Heart left ventricle (tissue), 16 donors: ENCODE measurements at places on chromosomes 2 and 18. TPM values are rescaled to one million over a fixed set of nuclear protein-coding genes. Genes with fewer than 3 reads are reported as not detected.
A peak's percentile ranks its signal among the peaks of the same experiment; 100 is the strongest.

Gene BCS1L
- total RNA-seq = 53.2 TPM

Gene GPR155
- total RNA-seq = 17.3 TPM

Gene POTEJ
- not detected for total RNA-seq

GRCh38 chr2:1704631-1705556, 39.4 kb downstream of the PXDN start:
- no peaks in the 10 kb centered on the region for H3K36me3 ChIP-seq
- no peak overlapping the region for H3K27ac ChIP-seq

Gene ECEL1
- total RNA-seq = 1.2 TPM

Gene MC2R
- not detected for total RNA-seq

DNA sequence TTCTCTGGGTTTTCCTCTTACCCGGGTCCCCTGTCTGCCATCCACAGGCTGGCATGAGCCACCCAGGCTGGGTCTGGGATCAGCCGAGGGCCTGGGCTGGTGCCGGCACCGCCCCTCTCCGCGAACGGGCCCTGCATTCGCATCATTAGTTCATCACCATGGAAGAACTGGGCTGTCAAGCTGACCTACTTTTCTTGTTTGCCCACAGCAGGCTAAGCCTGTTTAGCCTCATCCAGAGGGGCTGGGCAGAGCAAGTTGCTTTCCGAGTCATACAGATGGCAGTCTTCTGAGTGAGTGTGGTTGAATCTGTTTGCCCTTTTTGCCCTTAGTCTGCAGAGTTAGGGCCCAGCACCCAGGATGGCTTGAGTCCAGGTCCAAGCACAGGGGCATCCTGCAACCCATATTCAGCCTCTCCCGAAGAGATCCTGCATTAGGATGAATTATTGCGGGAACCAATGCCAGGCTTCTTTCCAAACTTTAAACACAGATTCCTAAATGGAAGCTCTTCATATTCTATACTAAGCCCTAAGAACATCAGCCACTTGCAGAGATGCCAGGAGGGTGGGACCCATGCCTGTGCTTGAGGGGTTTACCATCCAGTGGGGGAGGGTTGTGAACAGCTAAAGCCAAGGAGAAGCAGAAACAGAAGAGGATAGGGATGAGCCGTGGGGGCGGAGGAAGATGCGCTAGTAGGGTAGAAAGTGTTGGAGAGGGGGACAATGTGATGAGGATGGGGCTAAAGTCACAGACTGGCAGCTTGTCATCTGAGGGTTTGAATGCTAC, 68.0 kb downstream of the NPAS2 start:
- H3K4me3 ChIP-seq = no peak overlapping the region
- H3K4me1 ChIP-seq = peaks cover 67% of the 10 kb centered on the region
- no peaks in the 10 kb centered on the region for H3K27me3 ChIP-seq
- no peak for DNase-seq

- peak overlapping the region; percentile 69 for H3K27ac ChIP-seq
- DNase-seq = peak; percentile 60
- H3K4me3 ChIP-seq = no peak overlapping the region
- no peaks in the 10 kb centered on the region for H3K36me3 ChIP-seq
- peaks cover 36% of the 10 kb centered on the region for H3K4me1 ChIP-seq
- H3K27me3 ChIP-seq = no peaks in the 10 kb centered on the region
These were observed 12.8 kb upstream of the GNLY start for GRCh38 chr2:85681372-85681763.

DNA sequence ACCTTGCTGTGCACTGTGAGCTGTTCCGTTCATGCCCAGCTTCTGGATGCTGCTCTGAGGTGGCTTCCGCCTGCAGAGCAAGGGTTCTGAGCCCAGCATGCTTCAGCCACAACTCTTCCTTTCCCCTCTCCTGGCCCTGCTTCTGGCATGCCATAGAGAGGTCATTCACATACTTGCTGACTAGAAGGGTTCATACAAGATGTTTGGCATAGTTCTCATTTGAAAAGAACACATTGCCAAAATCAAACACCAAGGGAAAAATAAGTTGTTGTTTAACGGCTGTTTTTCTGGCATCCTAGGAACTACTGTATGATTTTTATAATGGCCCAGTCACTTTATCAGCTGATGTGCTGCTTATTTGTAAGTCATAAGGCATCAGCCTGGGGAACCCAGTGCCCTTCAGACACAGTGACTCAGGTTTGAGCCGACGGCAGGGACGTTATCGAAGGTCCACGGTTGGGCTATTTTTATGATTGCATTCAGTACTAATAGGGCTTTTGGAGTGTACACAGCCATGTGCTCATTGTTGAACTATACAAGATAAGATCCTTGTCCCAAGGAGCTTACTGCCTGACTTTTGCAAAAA, 53.9 kb upstream of the CTAGE1 start:
- peak; percentile 87 for DNase-seq
- no peaks in the 10 kb centered on the region for H3K36me3 ChIP-seq
- H3K27ac ChIP-seq = peak overlapping the region; percentile 83

DNA sequence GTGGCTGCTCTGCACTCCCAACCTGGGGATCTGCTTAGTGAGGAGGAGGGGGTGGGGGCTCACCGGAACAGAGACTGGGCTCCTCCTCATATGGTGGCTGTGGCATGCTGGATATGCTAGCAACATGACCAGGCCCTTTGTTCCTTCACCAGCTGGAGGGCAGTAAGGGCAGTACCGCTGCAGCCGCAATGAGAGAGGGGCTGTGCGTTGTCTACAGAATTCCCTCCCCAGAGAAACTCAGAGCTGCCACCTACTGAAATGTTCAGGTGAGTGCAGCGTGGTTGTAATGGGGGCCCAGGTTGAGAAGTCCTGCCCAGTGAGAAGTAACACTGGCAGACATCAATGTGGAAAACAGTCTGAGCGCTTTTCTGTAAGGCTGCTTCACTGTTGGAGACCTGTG, 1211.9 kb upstream of the NXPH2 start:
- no peak overlapping the region for H3K4me3 ChIP-seq
- H3K27ac ChIP-seq = no peak overlapping the region
- H3K4me1 ChIP-seq = no peaks in the 10 kb centered on the region
- H3K36me3 ChIP-seq = no peaks in the 10 kb centered on the region
- DNase-seq = no peak

- no peak overlapping the region for H3K27ac ChIP-seq
- no peak overlapping the region for H3K4me3 ChIP-seq
- no peak for DNase-seq
- H3K4me1 ChIP-seq = no peaks in the 10 kb centered on the region
These were observed 288.6 kb downstream of the NDUFA10 start for GRCh38 chr2:239736358-239737143.

GRCh38 chr2:178193823-178194599, at the start of gene OSBPL6:
OSBPL6 (plus strand) TSS chr2:178194512; CDS start chr2:178306185, 111,673 bp downstream.
- peak; percentile 86 for DNase-seq
- H3K36me3 ChIP-seq = no peaks in the 10 kb centered on the region
- H3K27me3 ChIP-seq = no peaks in the 10 kb centered on the region
- H3K4me3 ChIP-seq = peak within 1 kb of the TSS; percentile 69
- H3K4me1 ChIP-seq = no peaks in the 10 kb centered on the region

Gene DAPL1
- not detected for total RNA-seq

GRCh38 chr2:3025261-3025660, 352.4 kb downstream of the EIPR1 start:
- no peak for DNase-seq
- H3K36me3 ChIP-seq = no peaks in the 10 kb centered on the region
- no peaks in the 10 kb centered on the region for H3K27me3 ChIP-seq
- no peak overlapping the region for H3K4me3 ChIP-seq
- H3K27ac ChIP-seq = no peak overlapping the region

DNA sequence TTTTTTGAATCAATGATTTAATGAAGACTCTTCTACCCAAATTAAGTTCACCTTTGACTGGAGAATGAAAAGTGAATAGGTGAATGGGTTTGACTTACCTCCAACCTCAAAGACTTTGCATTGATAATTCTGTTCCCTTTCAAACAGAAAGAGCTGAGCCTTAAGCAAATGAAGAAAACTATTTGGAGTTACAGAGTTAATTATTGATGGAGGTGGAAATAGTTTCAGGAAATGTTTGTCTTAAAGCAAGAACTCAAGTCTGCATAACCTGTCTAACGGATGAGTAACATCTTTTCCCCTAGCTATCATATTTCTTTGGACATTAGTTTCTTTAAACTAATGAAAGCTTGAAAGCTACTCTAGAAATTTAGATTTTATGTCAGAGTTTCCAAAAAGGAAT, 166.5 kb downstream of the CERS6 start:
- DNase-seq = no peak
- no peaks in the 10 kb centered on the region for H3K36me3 ChIP-seq
- H3K4me3 ChIP-seq = no peak overlapping the region
- H3K4me1 ChIP-seq = peaks cover 8% of the 10 kb centered on the region

GRCh38 chr2:179072527-179072926, 22.6 kb upstream of the CCDC141 start:
- DNase-seq = no peak
- no peaks in the 10 kb centered on the region for H3K4me1 ChIP-seq
- H3K36me3 ChIP-seq = no peaks in the 10 kb centered on the region
- no peak overlapping the region for H3K4me3 ChIP-seq
- H3K27me3 ChIP-seq = no peaks in the 10 kb centered on the region
- no peak overlapping the region for H3K27ac ChIP-seq

DNA sequence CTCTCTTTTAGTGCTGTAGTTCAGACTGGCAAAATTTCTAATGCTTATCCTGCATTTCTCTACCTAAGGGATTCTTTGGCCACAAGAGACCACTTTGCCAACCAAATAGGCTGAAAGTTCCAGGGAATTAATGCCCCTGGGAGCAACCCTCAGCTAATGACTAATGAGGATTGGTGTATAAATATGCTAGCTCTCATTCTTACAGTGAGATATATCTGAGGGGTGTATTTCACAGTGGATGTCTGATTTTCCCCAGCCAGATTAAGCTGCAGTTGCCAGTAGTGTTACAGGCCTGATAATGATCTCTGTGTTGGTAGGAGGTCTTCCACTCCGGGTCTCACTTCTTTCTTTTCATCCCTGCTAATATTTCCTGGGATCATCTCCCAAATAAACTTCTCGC, 90.4 kb downstream of the GULP1 start:
- no peaks in the 10 kb centered on the region for H3K4me1 ChIP-seq
- no peak for DNase-seq
- peak overlapping the region; percentile 2 for H3K27ac ChIP-seq
- no peaks in the 10 kb centered on the region for H3K36me3 ChIP-seq

Gene STARD7
- total RNA-seq = 188 TPM

Gene PDE11A
- 1.0 TPM for total RNA-seq

DNA sequence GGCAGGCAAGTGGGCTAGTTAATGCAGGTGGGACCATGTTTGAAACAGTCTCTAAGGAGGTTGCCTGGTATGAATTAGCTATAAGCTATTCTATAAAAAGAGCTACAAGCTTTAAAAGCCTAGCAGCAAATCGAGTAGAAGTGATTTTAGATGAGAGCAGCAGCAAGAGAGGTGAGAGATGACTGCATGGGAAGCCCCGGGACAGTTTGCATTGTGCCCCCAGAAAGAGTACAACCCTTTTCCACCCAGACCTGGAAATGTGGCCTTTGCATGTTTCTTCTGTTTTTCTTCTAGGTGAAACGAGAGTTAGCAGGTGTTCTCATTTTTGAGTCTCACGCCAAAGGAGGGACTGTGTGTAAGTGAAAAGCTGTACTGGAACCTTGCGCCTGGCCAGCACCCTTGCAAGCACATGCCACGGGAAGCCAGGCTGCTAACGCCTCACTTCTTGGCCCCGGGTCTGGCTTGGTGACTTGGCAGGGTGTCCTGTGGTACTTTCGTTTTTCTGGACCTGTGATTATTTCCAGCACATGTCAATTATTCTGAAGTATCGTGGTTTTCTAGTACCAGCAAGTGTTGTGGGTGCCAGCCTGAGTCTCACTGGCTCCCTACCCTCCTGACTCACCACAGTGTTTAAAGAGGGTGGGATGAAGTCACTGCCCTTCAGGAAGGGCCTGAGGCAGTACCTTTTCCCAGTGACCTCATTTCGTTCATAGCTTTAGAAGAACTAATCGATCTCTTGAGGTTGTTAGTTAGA, 90.3 kb upstream of the MAP3K20 start:
- H3K27ac ChIP-seq = peak overlapping the region; percentile 8
- H3K4me3 ChIP-seq = no peak overlapping the region
- no peaks in the 10 kb centered on the region for H3K36me3 ChIP-seq
- H3K4me1 ChIP-seq = peaks cover 8% of the 10 kb centered on the region
- peak; percentile 29 for DNase-seq

- H3K4me1 ChIP-seq = no peaks in the 10 kb centered on the region
- no peak for DNase-seq
- no peak overlapping the region for H3K4me3 ChIP-seq
- H3K27ac ChIP-seq = peak overlapping the region; percentile 15
These were observed 852.1 kb downstream of the CPS1 start for GRCh38 chr2:211408483-211408891.

Gene AGPS
- 36.6 TPM for total RNA-seq

Gene ABHD1
- total RNA-seq = 3.9 TPM

GRCh38 chr2:233252227-233252626, 754 bp downstream of the ATG16L1 start:
- peaks cover 15% of the 10 kb centered on the region for H3K36me3 ChIP-seq
- H3K27me3 ChIP-seq = no peaks in the 10 kb centered on the region
- H3K4me3 ChIP-seq = peak overlapping the region; percentile 95
- peak overlapping the region; percentile 90 for H3K27ac ChIP-seq

- no peaks in the 10 kb centered on the region for H3K36me3 ChIP-seq
- H3K27ac ChIP-seq = no peak overlapping the region
- H3K27me3 ChIP-seq = no peaks in the 10 kb centered on the region
These were observed 21.1 kb downstream of the GPR45 start for GRCh38 chr2:105262651-105263091.

DNA sequence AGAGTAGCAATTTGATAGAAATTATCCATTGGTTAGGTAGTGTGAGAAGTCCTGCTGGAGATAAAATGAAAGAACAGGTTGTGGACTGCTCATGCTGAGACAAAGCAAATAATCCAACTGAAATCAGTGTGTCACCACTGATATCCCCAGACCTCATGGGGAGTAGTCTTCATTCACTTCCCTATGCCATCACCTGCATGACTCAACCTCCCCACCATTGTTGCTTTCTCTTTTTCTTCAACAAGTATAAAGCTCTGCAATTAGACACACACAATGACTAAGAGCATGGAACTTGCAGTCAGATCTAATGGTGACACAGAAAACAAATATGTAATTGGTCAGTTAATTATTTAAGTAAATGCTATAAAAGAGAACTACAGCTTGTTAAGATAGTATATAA, 475.3 kb downstream of the RIT2 start:
- H3K4me3 ChIP-seq = no peak overlapping the region
- H3K27ac ChIP-seq = no peak overlapping the region
- DNase-seq = no peak
- H3K27me3 ChIP-seq = no peaks in the 10 kb centered on the region
- H3K4me1 ChIP-seq = no peaks in the 10 kb centered on the region
